ENCODE measurements at places on chromosomes 2 and 18. TPM values are rescaled to one million over a fixed set of nuclear protein-coding genes. Genes with fewer than 3 reads are reported as not detected.

GRCh38 chr18:49435170-49435569, 25.3 kb downstream of the DYM start:
- no peaks in the 10 kb centered on the region for H3K27me3 ChIP-seq
- no peak overlapping the region for H3K4me3 ChIP-seq
- no peaks in the 10 kb centered on the region for H3K4me1 ChIP-seq
- no peaks in the 10 kb centered on the region for H3K36me3 ChIP-seq

DNA sequence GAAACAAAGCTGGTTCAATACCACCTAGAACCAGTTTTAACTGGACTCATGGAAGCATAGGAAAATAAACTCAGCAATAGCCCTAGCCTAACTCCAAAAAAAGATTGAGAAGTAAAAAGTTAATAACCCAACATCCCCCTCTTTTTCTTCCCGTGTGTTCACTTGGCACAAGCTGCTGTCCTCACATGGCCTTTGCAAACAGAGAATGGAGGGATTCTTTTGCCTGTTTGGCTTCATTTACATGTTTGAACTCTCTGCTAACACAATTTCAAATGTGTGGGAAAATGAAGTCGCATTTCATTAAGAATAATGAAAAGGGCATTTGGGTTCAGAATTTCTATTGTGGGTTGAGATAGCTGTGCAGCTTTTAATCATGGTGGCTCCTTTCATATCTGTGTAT, 589.2 kb upstream of the LRRTM1 start:
- no peaks in the 10 kb centered on the region for H3K36me3 ChIP-seq
- H3K27ac ChIP-seq, result no peak overlapping the region
- H3K4me3 ChIP-seq, result no peak overlapping the region

Gene AQP12B
- total RNA-seq, result not detected

- H3K4me1 ChIP-seq, result peaks cover 4% of the 10 kb centered on the region
- H3K27me3 ChIP-seq, result no peaks in the 10 kb centered on the region
- no peaks in the 10 kb centered on the region for H3K36me3 ChIP-seq
- no peak overlapping the region for H3K4me3 ChIP-seq
- DNase-seq, result no peak
Observed at GRCh38 chr2:40448476-40449079, 3.3 kb downstream of the SLC8A1 start.

- no peaks in the 10 kb centered on the region for H3K36me3 ChIP-seq
- no peak overlapping the region for H3K4me3 ChIP-seq
- no peaks in the 10 kb centered on the region for H3K27me3 ChIP-seq
- DNase-seq, result no peak
- peaks cover 7% of the 10 kb centered on the region for H3K4me1 ChIP-seq
- no peak overlapping the region for H3K27ac ChIP-seq
Observed at GRCh38 chr2:20140321-20141055, 84.4 kb downstream of the SDC1 start.

- no peak overlapping the region for H3K4me3 ChIP-seq
- DNase-seq, result no peak
- no peaks in the 10 kb centered on the region for H3K36me3 ChIP-seq
- H3K27me3 ChIP-seq, result no peaks in the 10 kb centered on the region
- no peaks in the 10 kb centered on the region for H3K4me1 ChIP-seq
Observed at GRCh38 chr2:32825291-32825712, 121.5 kb upstream of the LTBP1 start.

GRCh38 chr2:98177286-98177685, 90.3 kb downstream of the VWA3B start:
- H3K36me3 ChIP-seq, result no peaks in the 10 kb centered on the region
- no peak for DNase-seq
- no peaks in the 10 kb centered on the region for H3K4me1 ChIP-seq
- no peak overlapping the region for H3K4me3 ChIP-seq
- no peak overlapping the region for H3K27ac ChIP-seq

GRCh38 chr2:209526561-209526960, 102.7 kb downstream of the MAP2 start:
- no peak for DNase-seq
- no peaks in the 10 kb centered on the region for H3K27me3 ChIP-seq
- peak overlapping the region; percentile 27 for H3K27ac ChIP-seq
- no peaks in the 10 kb centered on the region for H3K36me3 ChIP-seq
- peaks cover 8% of the 10 kb centered on the region for H3K4me1 ChIP-seq

Gene UGT1A4
- 0.30 TPM for total RNA-seq

- H3K27me3 ChIP-seq, result no peaks in the 10 kb centered on the region
- no peak overlapping the region for H3K27ac ChIP-seq
- no peak for DNase-seq
- H3K4me1 ChIP-seq, result no peaks in the 10 kb centered on the region
- H3K4me3 ChIP-seq, result no peak overlapping the region
Observed at GRCh38 chr2:50773211-50773932, 258.6 kb downstream of the NRXN1 start.

- H3K36me3 ChIP-seq, result no peaks in the 10 kb centered on the region
- H3K27ac ChIP-seq, result no peak overlapping the region
- no peak for DNase-seq
- H3K4me3 ChIP-seq, result no peak overlapping the region
Observed at GRCh38 chr2:234453216-234453615, 43.7 kb downstream of the ARL4C start.

- no peaks in the 10 kb centered on the region for H3K36me3 ChIP-seq
- H3K4me3 ChIP-seq, result no peak overlapping the region
- DNase-seq, result no peak
- no peaks in the 10 kb centered on the region for H3K27me3 ChIP-seq
- no peaks in the 10 kb centered on the region for H3K4me1 ChIP-seq
Observed at GRCh38 chr2:232538671-232539070, 821 bp upstream of the CHRNG start.

Gene MYL12A
- 572 TPM for total RNA-seq

- DNase-seq, result no peak
- no peak overlapping the region for H3K4me3 ChIP-seq
- H3K27me3 ChIP-seq, result no peaks in the 10 kb centered on the region
Observed at GRCh38 chr2:224781400-224781799, 65.2 kb upstream of the CCDC195 start.

- DNase-seq, result no peak
- H3K4me3 ChIP-seq, result no peak overlapping the region
- no peaks in the 10 kb centered on the region for H3K27me3 ChIP-seq
- no peak overlapping the region for H3K27ac ChIP-seq
- no peaks in the 10 kb centered on the region for H3K4me1 ChIP-seq
Observed at GRCh38 chr2:29527947-29528346, 393.4 kb downstream of the ALK start.

GRCh38 chr2:119126650-119127049, 31.9 kb downstream of the C1QL2 start:
- H3K36me3 ChIP-seq, result no peaks in the 10 kb centered on the region
- no peak overlapping the region for H3K27ac ChIP-seq
- no peaks in the 10 kb centered on the region for H3K27me3 ChIP-seq
- peak; percentile 88 for DNase-seq
